ENCODE measurements at places on chromosomes 2 and 18.

- no peak for DNase-seq
Measured at GRCh38 chr18:4806331-4806730, 351.2 kb upstream of the DLGAP1 start.

- no peak for DNase-seq
Measured at GRCh38 chr18:10402871-10403559, 51.4 kb upstream of the APCDD1 start.

GRCh38 chr2:130836501-130837174, at the start of gene ARHGEF4:
Gene ARHGEF4 (plus strand): TSS chr2:130836914. CDS start chr2:130836954, 40 bp downstream.
- DNase-seq: peak; percentile 19

- no peak for DNase-seq
Measured at GRCh38 chr2:105522645-105523044, 123.8 kb upstream of the FHL2 start.

GRCh38 chr2:96218508-96219131, 10.0 kb upstream of the STARD7 start:
- no peak for DNase-seq

- no peak for DNase-seq
Measured at GRCh38 chr2:191374366-191374765, 129.2 kb downstream of the MYO1B start.

- no peak for DNase-seq
Measured at GRCh38 chr18:48866028-48866733, 84.6 kb downstream of the SMAD7 start.

GRCh38 chr2:61771904-61772845, 81.7 kb downstream of the FAM161A start:
- no peak for DNase-seq

DNA sequence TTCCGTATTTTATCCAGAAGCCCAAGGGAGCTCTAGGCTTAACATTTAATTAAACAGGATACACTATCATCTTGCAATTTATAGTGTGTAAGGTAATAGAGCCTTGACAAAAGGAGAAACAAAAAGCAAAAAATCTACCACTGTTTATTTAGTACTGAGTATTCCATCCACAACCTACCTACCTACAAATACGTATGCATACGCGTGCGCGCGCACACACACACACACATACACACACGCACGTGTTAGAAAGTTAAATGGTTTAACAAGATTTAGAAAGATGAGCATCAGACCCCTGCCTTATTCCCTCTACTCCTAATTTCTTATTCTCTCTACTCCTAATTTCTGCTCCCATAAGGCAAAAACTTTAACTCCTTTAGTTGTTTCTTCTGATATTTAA, 14.6 kb upstream of the ACTR2 start:
- DNase-seq: no peak

DNA sequence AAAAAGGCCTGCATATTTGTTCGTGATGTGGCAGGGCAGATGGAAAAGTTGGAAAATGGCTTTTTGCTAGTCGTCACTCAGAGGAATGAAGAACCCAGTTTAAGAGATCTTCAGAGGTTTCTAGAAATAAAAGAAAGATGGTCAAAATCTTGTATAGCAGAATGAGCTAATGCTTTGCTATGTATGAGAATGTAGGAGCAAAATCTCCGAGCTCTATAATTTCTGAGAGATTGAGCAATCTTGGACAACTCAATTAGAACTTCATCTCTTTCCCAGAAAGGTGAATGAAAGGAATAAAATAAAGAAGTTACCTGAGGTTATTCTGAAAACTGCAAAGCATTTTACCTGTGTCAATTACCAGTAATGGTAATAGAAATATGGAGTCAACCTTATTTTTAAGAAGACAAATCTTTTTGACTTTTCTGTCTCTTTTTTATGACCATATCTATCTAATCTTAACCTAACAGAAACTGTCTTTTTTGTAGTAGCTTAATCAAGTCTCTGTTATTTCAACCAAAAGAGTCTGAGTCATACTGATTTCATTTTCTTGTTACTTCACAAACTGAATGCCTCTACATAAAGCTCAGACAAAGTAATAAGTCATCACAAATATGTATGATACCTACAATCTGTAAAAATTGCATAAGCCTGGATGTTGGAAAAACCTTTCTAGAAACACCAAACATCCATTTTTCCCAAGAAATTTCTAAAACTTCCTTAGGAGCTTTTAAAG, 32.5 kb downstream of the CCDC68 start:
- no peak for DNase-seq

DNA sequence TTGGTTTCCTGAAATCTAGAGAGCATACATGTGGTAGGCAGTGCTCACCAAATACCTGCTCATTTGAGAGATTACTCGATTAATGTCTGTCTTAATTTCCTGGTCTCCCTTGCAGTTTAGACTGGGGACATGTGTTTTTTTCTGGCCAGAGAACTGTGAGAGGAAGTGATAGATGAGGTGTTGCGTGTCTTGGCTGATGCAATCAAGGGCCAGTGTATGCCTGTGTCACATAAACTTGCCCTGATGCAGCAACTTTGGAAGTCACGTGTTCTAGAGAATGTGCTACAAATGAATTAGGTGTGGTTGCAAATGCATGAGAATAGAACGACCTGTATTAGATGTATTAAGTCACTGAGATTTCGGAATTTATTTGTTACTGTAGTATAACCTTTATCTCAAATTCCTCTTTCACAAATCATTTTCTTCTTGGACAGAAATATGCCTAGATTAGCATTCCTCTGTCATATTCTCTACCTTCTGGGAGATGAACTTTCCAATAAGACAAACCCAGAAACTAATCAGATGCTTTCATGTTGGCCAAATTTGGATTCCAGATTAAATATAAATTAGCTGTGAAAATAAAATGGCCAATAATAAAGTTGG, 9.9 kb upstream of the IL1A start:
- DNase-seq: peak; percentile 25

GRCh38 chr2:26067186-26067974, 33.5 kb downstream of the RAB10 start:
- no peak for DNase-seq

DNA sequence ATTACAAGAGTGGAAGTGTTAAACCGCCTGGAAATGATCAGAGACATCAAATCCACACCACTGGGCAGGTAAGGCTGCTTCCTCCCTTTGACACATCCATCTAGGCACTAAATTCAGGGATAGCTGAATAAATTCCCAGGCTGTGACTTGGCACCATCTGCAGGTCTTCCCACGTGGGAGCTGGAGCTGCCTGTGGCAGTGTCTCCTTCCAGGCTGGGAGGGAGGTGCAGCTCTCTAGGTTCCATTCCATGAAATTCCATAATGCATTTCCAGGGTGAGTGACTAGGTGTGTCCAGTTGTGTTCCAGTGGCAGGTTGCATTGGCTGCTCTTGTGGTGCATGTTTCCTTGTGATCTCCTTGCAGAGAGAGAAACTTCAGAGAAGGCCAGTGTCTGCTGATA, 188.9 kb upstream of the CXCR4 start:
- DNase-seq: no peak

DNA sequence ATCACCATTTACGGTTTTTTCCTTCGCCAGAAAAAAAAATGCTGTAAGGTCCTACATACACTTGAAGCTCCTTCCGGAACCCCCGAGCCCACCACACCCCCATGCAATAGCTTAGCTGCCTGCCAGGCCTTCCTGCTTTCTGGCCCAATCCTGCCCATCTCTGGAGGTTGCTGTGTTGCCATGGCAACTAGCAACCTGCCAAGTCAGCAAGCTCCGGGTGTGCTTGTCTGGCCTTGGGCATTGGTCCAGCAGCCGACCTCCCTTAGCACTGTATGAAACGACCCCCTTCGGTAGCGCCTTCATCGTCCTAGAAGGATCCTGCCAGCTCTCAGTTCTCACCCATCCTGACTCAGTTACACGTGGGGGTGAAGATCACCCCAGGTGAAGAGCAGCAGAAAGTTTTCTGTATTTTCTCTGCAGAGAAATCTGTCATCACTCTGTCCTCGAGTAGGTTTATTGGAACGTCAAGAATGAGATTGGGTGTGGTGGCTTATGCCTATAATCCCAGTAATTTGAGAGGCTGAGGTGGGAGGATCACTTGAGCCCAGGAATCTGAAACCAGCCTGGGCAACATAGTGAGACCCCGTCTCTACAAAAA, 47.4 kb upstream of the MTCL1 start:
- DNase-seq: no peak

GRCh38 chr2:217249121-217250012, 389.5 kb upstream of the TNP1 start:
- no peak for DNase-seq

All from LNCaP clone FGC (cell line).